ENCODE measurements at places on chromosomes 13 and 19.
A peak's percentile ranks its signal among the peaks of the same experiment; 100 is the strongest.

- DNase-seq = no peak
Measured at GRCh38 chr13:31172001-31172400, 10.3 kb upstream of the HSPH1 start.

GRCh38 chr13:101626925-101627555 is 174.6 kb downstream of the ITGBL1 start:
- DNase-seq = no peak

GRCh38 chr13:66972659-66973058 is 257.5 kb downstream of the PCDH9 start:
- no peak for DNase-seq

- DNase-seq = no peak
Measured at GRCh38 chr19:41995959-41996797, 2.1 kb upstream of the ATP1A3 start.

DNA sequence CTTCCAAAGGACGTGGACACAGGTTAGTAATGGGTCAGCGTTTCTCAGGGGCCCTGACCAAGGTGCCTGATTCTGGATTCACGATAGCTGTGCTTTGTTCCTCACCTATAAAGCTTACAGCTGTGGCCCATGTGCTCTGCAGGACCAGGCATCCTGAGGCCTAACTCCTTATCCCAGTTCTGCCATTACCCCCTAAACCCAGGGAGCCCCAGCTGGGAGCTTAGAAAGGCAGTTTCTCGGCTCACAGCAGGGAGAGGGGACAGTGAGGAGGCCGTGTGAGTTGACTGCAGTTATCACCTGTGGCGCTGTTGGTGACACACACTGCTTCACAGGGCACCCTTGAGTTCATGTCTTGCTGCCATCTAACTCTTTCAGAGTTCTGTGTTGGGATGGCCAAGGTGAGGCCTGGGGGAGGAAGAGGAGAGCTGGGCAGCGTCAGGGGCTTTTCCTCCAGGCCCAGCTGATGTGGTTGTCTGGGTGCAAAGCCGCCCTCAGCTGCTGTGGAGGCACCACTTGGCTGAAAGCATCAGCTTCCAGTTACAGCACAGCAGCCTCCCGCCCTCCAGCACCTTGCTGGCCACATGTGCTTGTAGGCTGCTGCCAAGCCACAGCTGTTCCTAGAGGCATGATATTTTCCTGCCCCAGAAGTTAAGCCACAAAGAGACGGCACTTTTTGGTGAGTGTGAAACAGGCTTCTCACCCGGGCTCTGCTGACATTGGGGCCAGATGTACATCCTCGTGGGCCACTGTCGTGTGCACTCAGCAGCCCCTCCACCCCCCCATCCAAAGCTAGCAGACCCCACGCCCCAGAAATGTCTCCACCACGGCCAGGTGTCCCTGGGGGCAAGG is 99.6 kb upstream of the MCF2L start:
- DNase-seq = no peak

GRCh38 chr19:20858218-20858617 is 64.8 kb upstream of the ZNF85 start:
- peak; percentile 32 for DNase-seq

- no peak for DNase-seq
Measured at GRCh38 chr13:90956031-90956430, 391.5 kb upstream of the MIR17HG start.

DNA sequence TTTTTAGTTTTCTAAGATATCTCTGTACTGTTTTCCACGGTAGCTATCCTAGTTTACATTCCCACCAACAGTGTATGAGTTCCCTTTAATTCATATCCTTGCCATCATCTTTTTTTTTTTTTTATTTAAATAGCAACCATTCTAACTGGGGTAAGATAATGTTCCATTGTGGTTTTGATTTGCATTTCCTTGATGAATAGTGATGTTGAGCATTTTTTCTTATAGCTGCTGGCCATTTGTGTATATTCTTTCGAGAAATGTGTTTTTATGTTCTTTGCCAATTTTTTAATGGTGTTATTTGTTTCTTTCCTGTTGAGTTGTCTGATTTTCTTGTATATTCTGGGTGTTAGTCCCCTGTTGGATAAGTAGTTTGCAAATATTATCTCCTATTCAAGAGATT is 454.8 kb downstream of the DACH1 start:
- no peak for DNase-seq

GRCh38 chr19:2484178-2484937 is 8.4 kb downstream of the GADD45B start:
- DNase-seq = no peak

DNA sequence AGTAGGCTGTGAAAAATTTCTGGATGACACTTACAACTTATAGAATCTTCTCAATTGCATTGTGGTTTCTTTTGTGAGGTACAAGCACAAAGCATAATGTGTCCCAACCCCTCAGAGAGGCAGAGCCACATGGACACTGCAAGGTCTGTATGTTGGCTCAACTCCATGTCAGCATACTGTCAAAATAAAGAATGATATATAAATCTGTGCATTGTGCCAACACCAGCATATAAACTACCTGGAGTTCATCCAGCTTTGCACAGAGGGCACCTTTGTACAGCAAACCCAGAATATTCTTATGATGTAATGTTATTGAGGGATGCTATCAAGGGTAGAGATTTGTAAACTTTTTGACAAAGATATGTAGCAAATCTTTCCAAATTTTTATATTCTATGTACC is 1065.8 kb upstream of the MIR17HG start:
- DNase-seq = no peak

- DNase-seq = no peak
Measured at GRCh38 chr19:52981329-52981728, 18.6 kb upstream of the ZNF816 start.

- DNase-seq = no peak
Measured at GRCh38 chr13:107808389-107808788, 406.9 kb downstream of the LIG4 start.

DNA sequence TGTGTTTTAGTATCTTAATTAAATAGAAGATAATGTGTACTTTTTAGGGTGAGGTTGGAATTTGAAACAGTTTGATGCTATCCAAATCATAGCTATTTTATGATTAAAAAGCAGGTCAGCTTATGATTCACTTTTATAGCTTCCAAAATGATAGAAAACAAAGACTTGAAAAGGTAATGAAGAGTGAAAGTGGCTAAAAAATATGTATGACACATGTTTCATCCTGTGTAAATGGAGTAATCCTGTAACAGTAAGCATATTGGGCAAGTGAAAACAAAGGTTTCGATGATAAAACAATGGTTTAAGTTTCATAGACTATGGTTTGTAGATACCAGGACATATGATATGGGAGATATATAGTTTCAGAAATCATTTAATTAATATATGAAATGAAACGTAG is 456.2 kb downstream of the PCDH20 start:
- DNase-seq = no peak

DNA sequence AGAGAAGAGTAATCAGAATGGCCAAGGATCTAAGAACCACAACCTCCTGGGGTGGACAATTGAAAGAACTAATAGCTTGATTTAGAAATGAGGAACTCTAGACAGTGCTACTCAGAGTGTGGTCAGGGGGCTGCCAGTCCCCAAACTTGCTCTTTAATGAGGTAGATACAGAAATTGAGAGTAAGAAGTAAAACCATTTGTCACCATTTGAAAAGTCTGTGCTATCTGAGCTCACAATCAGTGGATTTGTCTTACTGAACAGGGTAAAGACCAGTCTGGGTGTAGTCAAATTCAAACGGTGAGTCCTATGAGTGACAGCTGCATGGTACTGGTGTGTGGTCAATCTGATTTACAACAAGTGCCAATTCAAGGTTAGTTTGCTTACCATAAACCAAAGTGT is 118.9 kb downstream of the KL start:
- DNase-seq = no peak

DNA sequence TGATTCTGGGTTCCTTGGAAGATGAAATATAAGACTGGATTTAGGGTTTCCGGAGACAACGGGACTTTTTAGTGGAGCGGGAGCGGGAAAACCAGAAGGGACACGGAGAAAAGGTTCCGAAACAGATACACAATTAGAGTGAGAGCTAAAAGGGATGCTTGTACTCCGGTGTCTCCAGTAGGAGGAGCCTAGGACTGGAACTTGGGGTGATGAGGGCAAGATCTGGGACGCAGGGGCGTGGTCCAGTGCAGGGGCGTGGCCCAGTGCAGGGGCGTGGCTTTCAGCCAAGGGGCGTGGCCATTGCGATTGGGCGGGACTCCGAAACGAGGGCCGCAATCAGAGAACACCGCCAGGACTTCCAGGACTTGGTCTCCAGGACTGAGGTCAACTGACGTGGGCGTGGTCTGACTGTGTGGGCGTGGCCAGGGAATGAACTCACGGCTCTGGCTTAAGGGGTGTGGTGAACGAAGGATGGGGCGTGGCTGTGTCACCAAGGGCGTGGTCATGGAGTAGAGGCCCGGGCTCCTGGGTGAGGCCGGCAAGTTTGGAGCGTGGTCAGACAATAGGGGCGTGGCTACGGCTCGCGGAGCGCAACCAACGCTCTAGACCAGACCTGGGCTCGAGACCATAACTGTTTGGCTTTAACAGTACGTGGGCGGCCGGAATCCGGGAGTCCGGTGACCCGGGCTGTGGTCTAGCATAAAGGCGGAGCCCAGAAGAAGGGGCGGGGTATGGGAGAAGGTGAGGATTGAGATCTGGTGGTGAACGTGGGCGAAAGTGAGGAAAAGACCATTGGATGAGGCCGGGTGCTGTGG is at the start of gene DKKL1:
TSS of gene DKKL1 (plus strand) at position 610 of the 815 bp plus-strand sequence. CDS start at position 732, 122 bp downstream.
- no peak for DNase-seq

GRCh38 chr19:49145573-49146407 is 9.4 kb downstream of the HRC start:
- DNase-seq = no peak

Measured in vagina (tissue), 2 donors.